Bronchial epithelial cell (primary cell): ENCODE measurements at places on chromosomes 16 and 17. TPM values are rescaled to one million over a fixed set of nuclear protein-coding genes. Genes with fewer than 3 reads are reported as not detected.

CDT1 gene
- total RNA-seq = 0.26 TPM in 2 replicates

SPNS2 gene
- total RNA-seq = 3.9 and 22.8 TPM in 2 replicates

ASB16 gene
- total RNA-seq = not detected in 2 replicates

CNGB1 gene
- total RNA-seq = under 0.01 and 0.26 TPM in 2 replicates

TBC1D3C gene
- total RNA-seq = 0.38 TPM in 1 of 2 replicates, not detected in the other

DRC3 gene
- under 0.01 and 0.13 TPM in 2 replicates for total RNA-seq

ACOX1 gene
- total RNA-seq = 39.8 and 49.5 TPM in 2 replicates

GPR139 gene
- not detected in 2 replicates for total RNA-seq

DNA sequence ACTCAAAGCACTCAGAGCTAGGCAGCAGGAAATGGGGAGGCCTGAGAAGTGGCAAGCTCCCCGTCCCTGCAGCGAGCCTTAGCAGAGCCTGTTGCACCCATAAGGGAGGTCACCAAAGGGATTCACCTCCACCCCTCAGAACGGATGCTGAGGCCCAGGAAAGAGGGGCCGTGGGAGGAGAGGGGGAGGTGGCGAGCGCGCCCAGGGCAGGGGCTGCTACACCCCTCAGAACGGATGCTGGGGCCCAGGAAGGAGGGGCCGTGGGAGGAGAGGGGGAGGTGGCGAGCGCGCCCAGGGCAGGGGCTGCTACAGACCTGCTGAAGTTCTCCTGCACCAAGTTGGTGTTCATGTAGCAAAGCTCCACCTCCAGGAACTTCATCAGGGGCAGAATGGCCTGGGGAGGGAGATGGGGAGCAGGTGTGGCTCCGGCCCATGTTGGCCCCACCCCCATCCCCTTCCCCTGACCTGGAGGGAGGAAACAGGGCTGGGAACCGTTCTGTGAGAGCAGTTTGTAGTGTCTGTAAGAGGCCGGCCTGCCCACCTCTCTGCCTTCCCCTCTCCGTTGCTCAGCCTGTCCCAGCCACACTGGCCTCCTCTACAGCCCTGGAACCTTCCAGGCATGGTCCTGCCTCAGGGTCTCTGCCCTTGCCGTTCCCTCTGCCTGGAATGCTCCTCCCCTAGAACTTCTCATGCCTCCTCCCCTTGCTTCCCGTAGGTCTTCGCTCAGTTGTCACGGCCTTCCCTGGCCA lies 11.4 kb downstream of the UNC13D start:
- no peak for DNase-seq

- no peak for DNase-seq
Observed at GRCh38 chr17:72747501-72747900, 345.0 kb downstream of the SLC39A11 start.

GRCh38 chr16:71775949-71776348 lies 32.7 kb downstream of the AP1G1 start:
- DNase-seq = no peak

DNA sequence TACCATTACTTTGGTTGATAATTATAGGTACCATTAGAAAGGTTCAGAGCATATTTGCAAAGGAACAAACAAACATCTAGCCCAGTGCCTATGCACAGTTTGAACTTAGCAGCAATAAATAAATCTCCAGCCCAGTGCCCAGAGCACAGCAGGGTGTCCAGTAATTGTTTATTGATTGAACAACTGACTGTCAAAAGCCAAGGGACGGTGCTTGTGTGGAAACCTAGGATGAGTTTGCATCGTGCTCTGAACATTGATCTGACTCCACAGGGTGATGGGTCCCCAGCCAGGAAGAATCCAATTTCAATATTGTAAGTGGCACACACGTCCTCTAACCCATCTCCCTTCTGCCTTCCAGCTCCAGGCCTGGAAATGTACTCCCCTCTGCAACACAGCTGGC lies 625.5 kb upstream of the C16orf82 start:
- DNase-seq = no peak

- no peak for DNase-seq
Observed at GRCh38 chr16:65116818-65117430, 4.9 kb downstream of the CDH11 start.

DNA sequence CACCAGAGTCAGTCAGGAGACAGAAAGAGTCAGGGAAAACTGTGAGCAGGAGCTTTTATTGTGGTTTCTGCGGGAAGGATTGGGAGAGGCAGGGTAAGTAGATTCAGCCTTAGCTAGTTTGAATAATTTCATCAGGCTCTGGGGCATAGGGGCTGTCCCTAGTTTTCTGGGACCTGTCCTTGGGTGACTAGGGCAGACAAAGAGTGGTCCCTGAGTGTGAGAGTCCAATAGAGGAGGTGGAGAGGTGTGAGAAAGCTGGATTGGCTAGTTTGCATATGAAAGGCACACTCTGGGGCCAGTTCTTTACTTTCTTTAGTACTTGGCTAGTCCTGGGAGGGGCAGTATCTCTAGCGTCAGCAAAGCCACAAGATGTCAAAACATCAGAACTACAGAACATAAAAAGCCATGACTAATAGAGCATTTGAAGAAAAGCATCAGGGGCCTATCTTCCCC lies 255.6 kb downstream of the HS3ST3A1 start:
- peak; percentile 82 for DNase-seq

DNA sequence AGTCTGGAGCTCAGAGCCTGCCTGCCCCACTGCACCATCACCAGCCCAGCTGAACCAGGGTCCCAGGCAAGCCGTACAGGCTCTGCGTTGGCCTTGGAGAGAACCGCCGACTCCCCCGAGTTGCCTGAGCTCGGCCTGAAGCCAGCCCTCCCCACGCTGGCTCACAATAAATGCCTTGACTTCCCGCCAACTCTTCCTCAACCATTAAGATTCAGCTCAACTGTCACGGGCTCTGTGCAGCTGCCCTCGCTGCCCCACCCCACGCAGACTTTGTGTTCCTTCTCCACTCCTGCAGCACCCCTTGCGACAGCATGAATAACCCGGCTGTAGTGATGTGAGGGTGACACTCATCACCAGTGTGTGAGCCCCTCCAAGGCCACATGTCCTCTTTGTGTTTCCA lies 4.8 kb upstream of the QPRT start:
- no peak for DNase-seq

GRCh38 chr17:40850293-40850972 lies 16.6 kb downstream of the KRT12 start:
- peak; percentile 92 for DNase-seq

- no peak for DNase-seq
Observed at GRCh38 chr16:11565665-11566064, 21.1 kb downstream of the LITAF start.

DNA sequence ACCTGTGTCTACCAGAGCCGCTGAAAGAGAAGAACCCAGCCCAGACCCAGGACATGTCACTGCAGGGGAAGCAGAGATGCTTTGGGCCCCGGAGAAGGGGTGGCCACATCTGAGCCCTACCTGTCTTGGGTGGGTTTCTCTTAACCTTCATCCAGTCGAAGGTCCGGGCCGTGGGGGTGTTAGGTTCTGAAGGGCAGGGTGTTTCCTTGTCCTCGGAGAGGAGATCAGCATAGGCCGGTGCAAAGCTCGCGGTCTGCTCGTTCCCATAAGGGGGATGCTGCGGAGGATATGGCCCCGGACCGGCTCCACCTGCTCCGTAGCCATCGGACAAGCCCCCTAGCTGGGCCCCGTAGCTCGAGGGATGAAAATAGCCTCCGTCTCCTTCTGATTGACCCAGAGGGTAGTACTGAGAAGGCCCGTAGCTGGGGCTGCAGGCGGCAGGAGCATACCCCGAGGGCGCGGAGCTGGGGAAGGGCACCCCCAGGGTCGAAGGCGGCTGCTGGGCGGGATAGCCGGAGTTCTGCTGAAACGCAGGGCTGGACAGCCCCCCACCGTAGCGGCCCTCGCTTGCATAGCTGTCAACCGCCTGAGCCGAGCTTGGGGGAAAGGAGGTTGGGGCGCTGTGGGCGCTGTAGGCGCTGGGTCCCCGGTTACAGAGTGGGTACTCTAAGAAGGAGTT lies 464 bp downstream of the HOXB1 start:
- DNase-seq = no peak

DNA sequence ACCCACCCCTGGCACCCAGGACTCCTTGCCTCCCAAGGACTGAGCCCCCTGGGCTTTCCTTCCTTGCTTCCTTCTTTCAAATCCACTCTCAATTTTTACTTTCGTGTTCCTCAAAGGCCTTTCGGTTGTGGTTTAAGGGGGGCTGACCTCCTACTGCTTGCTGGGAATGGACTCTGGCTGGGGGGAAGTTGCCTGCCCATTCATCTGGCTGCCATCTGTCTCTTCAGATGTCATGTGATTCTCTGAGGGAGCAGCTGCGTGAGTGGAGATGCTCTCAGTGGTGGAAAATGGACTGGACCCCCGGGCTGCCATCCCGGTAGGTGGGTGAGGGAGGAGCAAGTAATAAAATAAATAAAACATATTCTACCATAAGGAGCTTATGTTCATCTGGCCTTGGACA lies 93.8 kb upstream of the RPRML start:
- DNase-seq = no peak

DNA sequence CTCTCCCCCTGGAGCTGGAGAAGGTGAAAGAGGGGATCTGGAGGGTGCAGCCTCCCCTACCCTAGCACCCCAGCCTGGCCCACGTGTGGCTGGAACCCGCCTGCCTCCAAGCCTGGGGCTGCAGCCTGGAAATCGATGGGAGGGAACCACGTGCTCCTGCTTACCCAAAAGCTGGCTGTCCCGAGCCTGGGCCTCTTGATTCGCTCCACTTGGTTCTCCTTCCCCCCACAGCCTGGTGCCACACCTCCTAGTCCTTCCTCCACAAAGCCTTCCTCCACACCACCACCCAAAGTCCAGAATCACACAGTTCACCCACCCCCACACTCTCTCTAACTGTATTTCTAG lies 29.3 kb downstream of the CFAP20 start:
- DNase-seq = no peak

DNA sequence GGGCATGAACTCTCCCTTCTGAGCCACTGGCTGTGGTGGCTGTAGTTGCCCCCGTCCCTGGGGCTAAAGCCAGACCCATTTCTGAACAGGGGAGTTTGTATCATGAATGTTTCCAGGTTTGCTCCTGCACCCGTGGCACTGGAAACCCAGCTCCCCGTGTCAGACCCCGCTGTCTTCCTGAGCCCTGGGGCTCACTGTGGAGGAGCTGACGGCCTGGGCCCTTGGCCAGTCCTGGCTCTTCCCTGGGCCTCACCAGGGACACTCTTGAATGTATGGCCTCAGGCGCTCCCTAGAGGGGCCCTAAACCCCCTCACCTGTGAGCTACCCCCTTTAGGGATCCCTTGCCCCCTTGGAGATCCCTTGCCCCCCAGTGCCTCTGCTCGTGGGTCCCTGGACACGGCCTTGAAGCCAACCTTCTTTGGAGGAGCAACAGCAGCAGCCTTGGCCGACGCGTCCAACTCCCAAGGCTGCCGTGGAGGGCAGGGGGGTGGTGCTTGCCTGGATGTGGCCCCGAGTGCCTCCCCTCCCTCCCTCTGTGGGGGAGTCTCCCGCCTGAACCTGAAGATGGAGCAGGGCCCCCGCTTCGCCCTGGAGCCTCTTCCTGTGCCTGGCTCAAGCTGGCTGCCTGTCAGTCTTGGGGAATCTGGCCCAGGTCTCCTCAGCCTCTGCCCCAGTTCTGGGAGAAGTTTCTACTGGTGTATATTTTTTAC lies 15.9 kb downstream of the CASKIN2 start:
- DNase-seq = no peak

DNA sequence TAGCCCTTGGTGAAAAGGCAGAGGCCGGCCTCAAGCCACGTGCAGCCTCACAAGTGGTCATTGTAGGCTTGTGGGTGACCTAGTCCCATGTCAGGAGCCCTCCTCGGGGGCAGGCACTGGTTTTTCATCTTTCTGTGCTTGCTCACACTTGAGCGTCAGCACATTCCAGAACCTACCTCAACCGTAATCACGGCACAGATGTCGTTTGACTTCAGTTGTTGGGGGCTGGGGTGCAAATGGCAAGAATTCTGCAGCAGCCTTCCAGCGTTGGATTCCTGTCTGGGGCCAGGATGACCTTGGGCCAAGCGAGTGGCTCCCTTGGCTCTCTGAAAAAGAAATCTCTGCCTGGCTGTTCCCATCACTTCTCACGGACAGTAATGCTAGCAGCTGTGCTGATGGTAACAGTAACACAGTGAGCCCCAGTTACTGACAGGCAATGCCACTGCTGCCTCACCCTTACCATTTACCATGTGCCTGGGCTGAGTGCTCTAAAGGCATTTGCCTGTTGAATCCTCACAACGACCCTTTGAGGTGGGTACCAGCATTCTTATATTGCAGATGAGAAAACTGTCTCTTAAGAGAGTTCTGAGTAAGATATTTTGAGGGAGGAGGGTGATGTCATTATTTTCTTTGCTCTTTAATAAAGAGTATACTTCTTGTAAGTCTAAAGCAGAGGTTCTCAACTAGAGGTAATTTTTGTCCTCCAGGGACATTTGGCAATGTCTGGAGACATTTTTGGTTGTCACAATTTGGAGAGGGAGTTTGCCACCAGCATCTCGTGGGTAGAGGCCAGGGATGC lies 46.5 kb downstream of the KSR1 start:
- DNase-seq = no peak

- DNase-seq = no peak
Observed at GRCh38 chr16:79970551-79971236, 370.2 kb upstream of the MAF start.

DNA sequence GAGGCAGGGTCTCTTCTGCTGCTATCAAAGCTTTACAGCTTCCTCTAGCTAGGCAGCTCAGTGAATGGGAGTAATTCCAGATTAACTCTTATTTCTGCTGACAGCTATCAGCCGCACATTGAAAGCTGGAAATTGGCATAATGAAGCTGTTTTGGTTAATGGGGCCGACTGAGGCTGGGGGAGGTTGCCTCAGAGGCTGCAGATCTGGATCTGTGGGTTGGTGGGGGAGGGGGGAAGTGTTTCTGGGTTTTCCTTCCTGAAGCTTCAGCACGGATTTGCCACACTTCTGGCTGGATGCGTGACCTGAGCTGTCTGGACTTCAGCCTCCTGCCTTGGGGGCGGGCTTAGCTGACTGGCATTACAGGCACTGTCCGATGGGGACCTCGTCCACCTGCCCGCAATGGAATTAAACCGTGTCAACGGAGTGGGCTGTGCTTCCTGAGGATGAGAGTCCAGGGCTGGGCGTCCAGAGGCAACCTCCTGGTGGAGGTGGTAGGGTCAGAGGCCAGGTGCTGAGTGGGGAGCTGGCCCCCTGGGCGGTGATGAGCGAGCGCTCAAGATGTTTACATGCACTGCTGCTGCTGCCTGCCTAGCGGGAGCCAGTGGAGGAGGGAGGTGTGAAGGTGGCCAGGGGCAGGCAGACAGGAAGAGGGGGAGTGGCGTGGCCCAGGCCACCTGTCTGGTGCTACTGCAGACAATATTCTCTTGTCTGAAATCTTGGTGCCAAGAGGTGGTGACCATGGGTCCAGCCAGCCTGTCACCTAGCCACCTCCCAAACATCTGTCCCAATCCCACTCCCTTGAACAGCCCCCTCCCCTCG lies 6.7 kb upstream of the ABCC3 start:
- no peak for DNase-seq
